CD4-positive, alpha-beta T cell treated with Interleukin-12 subunit alpha and Interleukin-12 subunit beta, for 1 hour (primary cell): ENCODE measurements at places on chromosomes 3 and 15.

DNA sequence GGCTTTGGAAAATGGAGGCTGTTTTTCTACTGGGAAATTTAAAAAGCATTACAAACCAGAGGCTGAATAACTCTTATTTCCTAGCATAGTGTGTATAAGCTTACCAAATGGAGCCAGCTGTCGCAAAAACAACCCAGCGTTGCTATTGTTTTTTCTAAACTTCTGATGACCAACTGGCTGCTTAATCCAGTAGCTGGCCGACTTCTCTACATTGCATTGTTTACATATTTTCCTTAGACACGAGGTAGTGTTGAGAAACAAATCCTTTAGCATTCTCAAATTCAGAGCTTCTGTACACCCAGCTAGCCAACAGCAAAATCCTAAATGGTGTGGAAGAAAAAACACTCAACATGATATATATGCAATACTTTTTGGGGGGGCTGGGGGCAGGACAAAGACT, 161.0 kb upstream of the ADAMTS9 start:
- no peak for DNase-seq

DNA sequence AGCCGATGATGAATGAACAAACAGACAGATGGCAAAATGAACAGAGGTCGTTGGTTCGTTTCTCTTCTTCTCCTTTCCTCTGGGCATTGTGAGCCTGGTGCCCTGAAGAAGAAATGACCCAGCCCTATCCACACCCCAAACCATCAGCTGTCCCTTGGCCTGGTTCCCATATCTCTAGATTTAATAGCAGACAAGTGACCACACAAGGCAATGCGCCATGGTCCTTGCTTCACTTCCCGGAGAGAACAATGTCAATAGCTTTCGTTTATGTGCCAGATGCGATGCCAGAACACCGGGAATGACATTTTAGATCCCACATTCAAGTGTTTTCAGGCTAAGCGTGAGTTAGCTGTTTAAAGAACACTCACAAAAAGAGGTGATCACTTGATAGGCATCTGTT, 17.7 kb downstream of the POC1A start:
- DNase-seq: no peak

DNA sequence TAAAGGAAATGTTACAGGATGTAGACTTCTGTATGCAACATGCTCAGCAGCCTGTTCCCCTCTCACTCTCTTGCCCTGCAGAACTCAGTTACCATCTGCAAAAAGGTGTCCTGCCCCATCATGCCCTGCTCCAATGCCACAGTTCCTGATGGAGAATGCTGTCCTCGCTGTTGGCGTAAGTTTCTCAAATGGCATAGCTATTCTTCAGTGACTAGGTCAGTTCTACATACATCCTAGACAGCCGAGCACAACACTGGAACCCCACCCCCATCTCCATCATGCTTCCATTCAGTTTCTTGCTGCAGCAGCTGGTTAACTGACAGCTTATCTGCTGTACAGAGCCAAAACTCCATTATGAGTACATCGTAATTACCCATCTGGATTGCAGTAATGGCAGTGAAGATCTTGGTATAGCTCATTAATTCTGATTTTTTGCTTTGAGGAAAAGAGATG, 4.5 kb downstream of the THBS1 start:
- DNase-seq: no peak

DNA sequence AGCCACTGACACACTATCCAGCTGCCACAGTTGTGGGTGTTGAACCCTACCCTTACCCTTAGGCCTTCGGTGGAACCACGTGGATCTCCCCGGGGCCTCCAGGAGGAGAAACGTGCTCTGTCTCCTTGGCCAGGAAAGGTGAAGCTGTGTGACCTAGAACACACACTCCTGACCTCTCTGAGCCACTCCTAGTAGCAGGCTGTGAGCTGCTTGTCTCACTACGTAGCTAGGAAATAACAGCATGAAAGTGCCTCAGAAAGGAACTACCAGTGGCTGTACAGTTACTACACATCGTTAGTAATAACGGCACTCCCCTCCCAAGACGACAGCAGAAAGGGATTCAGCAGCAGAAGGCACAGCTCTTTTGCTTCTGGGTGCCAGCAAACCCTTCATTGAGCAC, 36.2 kb upstream of the SLC6A6 start:
- no peak for DNase-seq

GRCh38 chr15:84992157-84992944, 10.7 kb downstream of the PDE8A start:
- DNase-seq: peak; percentile 15

- DNase-seq: peak; percentile 15
Measured at GRCh38 chr3:38210141-38210757, 44.9 kb downstream of the OXSR1 start.

DNA sequence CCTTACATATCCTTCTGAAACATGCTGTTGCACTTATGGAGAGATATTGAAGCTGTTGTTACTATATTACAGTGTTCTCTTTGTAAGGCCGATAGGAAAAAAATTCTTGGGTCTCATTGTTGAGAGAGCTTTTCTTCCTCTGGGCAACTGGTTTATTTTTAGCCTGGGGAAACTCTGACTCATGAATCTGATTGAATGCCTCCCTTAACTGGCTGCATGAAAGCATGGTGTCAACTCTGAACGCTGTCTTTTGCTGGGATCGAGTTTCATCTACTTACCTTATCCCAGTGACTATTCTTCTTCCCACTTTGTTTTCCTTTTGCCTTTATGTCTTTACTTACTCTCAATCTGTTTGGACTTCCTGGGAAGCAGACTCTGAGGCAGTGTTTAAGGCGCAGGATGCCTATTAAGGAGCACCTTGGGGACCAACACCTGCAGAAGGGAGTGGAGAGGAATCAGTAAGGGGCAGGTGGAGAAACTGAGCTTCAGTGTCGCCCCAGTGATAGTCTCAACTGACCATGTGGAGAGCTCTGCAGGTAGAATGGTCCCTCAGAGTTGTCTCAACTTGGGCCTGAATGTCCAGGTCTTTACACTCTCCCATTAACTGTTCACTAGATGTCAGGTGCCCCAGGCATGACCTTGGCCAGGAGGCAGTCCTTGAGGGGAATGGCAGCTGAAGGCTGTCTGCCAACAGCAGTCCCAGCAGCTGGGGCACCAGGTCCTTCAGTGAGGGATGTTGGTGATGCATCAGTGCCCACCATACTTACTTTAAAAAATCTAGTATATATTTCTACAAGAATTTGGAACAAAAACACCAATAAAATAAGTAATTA, 88.9 kb upstream of the CCNL1 start:
- DNase-seq: no peak

- DNase-seq: no peak
Measured at GRCh38 chr15:40379853-40380252, 2.7 kb upstream of the KNSTRN start.

DNA sequence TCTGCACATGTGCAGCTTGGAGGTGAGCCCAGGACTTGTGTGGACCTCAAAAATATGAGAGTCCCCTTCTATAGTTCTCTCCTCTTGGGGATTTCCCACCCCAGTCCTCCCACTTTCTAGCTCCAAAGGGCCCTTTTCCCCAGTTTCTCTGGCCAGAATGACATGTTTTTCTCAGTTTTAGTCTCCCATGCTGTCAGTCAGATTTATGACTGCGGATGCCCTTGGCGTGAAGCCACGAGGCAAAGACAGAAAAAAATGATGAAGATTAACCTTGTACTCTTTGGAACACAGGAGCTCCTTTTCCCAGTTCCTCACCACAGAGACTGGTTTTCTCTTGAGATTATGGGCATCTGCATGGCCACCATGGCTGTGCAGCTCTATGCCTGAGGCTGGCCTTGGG, 72.0 kb upstream of the TTBK2 start:
- DNase-seq: no peak

DNA sequence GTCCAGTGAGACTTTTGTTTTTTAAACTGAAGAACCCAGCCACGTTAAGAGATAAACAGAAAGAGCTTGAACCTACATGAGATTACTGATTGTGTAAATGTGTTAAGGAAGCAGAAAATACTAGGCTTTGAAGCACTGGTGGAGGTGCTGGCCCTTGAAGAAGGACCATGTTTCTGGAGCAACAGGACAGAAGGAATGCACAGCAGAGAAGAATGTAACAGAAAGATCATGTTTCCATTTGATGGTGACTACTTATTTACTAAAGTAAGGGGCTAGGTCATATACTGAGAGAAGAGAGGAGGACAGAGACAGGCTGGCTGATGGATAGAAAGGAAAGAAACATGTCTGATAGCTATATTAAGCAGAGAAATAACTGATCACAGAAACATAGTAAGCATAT, 88.8 kb downstream of the CLASP2 start:
- DNase-seq: no peak

DNA sequence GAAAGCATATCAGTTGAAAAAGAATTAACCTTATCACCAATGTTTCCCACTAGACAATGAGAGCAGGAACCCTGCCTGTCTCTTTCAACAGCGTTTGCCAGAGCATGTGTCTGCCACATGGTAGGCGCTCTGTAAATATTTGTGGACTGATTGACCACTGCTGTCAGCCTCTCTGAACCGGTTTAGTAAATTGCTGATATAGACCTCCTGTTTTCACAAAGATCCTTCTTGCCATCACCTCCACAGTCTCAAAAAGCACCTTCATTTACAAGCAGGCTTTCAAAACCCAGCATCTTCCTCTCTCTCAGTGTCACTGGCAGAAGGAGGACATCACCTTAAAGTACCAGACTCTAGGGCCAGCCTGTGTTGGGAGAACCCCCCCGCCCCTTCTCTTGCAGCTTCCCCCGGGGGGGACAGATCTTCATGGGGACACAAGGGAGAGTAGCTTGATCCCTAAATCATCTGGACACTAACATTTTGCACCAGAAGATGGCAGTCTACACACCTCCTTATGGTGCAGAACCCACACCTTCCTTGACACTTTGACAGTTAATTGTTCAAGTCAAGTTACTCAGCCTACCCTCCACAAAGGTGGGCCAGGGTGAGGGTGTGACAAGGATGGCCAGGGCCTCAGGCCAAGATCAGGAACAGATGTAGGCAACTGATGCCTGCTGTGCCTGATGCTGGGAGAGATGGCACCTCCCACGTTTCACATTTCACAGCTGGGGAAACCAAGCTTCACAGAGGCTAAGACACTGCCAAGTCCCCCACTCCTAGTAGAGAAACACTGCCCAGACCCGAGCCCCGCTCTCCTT, 37.8 kb upstream of the USP3 start:
- peak; percentile 83 for DNase-seq

- DNase-seq: no peak
Measured at GRCh38 chr15:72592097-72592496, 62.4 kb upstream of the GOLGA6B start.

DNA sequence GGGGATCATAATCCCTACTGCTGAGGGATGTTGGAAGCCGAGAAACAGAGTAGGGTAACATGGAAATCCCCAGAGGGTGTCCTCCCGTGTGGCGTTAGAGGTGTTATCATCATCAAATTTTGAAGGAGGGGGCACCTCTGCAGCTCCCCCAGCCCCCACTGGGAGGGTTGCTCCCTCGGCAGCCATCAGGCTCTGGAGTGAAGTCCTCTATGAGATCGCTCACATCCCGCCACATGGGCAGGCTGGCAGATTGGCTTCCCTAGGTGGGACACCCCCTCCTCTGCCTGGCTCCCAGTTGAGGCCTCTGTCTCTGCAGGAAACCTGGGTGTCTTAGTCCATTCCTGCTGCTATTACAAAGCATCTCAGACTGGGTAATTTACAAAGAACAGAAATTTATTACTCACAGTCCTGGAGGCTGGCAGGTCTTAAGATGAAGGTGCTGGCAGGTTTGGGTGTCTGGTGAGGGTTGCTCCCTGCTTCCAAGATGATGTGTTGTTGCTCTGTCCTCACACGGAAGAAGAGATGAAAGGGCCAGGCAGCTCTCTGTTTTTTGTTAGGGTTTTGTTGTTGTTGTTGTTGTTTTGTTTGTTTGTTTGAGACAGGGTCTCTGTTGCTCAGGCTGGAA, 120.5 kb downstream of the NUP210 start:
- DNase-seq: no peak

DNA sequence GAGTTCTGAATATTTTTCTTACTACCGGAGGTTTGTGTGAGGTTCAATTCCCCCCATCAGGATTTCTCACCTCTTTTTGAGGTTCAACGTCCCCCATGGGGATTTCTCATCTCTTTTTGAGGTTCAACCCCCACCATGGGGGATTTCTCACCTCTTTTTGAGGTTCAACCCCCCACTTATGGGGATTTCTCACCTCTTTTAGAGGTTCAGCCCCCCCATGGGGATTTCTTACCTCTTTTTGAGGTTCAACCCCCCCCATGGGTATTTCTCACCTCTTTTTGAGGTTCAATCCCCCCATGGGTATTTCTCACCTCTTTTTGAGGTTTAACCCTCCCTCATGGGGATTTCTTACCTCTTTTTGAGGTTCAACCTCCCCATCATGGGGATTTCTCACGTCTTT, 26.3 kb downstream of the NDUFB4 start:
- DNase-seq: no peak

- DNase-seq: no peak
Measured at GRCh38 chr15:68151277-68151676, 53.9 kb downstream of the CALML4 start.

DNA sequence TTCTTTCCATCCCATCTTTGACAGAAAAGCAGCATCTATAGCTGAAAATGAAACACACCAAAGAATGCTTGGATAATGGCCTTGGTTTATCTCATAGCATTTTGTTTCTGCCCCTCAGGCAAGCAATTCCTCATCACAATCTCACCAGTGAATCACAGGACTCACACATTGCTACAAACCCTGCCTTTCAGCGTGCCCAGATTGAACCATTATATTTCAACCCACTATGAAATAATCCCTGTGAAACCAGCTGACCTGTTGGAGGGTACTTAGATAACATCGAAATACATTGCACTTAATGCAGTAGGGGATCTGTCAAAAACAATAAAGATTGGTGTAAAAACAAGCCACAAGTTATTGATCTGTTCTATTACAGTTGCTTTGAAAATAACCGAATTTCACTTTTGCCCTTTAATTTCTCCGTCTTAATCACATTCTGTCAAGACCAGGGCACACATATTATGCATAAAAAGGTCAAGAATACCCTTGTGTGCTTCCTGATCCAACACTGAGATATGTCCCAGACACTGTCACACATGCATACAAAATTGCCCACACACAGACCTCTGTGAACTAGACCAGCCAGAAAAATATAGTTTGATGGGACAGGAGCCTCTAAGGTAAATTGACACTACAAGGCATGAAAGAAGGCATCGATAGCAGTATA, 839.8 kb downstream of the NTRK3 start:
- no peak for DNase-seq

- DNase-seq: peak; percentile 38
Measured at GRCh38 chr15:29139540-29140459, 129.8 kb downstream of the NSMCE3 start.

DNA sequence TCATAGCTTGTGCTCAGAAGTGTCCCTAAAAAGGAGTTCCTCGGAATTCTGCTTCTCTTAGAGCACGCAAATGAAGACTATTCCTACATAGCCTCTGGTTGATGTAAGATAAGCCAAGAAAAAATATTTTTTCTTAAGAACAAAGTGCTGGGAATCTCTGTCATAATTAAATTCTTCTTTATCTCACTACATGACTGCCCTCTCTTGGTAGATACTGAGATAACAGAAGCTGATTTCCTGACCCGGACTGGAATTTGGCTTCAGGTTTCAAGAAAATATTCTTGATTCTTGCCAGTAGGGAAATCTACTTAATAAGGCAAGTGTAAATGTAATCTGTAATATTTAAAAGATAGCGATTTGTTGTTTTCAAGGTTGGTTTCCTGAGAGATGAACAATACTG, 31.3 kb upstream of the SETMAR start:
- no peak for DNase-seq

GRCh38 chr15:64807051-64807749, 18.2 kb downstream of the PIF1 start:
- DNase-seq: no peak

GRCh38 chr3:21543380-21544075, 207.5 kb downstream of the ZNF385D start:
- DNase-seq: no peak

GRCh38 chr3:35777563-35778554, 138.5 kb downstream of the ARPP21 start:
- no peak for DNase-seq
